ENCODE measurements at places on chromosomes 5 and 9. TPM values are rescaled to one million over a fixed set of nuclear protein-coding genes. Genes with fewer than 3 reads are reported as not detected.

DAB2 gene
- total RNA-seq: 118 TPM

CHSY3 gene
- total RNA-seq: 4.4 TPM

C9orf40 gene
- 2.1 TPM for total RNA-seq

C5orf52 gene
- not detected for total RNA-seq

CD72 gene
- 0.11 TPM for total RNA-seq

SPINK4 gene
- not detected for total RNA-seq

MELK gene
- 5.7 TPM for total RNA-seq

TMEFF1 gene
- 12.0 TPM for total RNA-seq

Data from dermis lymphatic vessel endothelial cell (primary cell).